DMS79 treated with DMSO at 0.1 percent for 48 hours (cell line): ENCODE measurements at places on chromosomes 2 and 18.

DNA sequence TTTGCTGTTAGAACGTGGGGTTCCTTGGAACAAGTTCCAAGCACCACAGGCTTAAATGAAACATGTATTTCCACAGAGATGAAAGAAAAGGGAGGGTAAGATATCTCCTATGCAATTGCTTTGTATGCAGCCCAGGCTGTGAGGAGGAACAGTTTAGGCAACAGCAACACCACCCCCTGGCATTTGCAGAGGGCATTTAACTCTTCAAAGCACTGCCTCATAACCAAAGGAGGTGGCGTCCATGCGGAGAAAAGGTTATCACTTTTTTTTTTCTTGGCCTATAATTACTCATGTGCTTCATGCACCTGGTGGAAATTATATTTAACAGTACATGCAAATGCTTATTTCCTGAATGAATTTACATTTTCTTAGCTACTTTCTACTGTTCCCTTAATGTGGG is 286.0 kb downstream of the LPIN1 start:
- no peak for DNase-seq

GRCh38 chr2:99819766-99820165 is 322.6 kb downstream of the AFF3 start:
- peak; percentile 62 for DNase-seq

GRCh38 chr2:182933629-182934028 is 67.2 kb upstream of the FRZB start:
- no peak for DNase-seq

DNA sequence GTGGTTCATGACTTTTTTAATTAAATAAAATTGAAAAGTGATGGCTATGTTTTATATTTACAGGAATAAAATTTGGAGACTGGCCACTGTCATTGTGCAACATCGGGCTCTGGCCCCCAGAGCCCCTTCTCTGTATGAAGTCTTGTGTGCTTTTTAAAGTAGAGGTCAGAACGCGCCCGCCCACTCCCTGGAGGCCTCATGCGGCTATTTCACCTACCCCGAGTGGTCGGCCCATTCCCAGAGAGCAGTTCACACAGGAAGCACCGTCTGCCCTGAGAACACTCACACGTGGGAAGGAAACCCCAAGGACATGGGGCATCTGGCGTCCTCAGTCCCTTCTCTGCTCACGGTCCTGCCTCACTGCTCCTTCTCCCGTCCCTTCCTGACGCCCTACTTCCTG is 296.9 kb upstream of the SALL3 start:
- DNase-seq, result no peak

DNA sequence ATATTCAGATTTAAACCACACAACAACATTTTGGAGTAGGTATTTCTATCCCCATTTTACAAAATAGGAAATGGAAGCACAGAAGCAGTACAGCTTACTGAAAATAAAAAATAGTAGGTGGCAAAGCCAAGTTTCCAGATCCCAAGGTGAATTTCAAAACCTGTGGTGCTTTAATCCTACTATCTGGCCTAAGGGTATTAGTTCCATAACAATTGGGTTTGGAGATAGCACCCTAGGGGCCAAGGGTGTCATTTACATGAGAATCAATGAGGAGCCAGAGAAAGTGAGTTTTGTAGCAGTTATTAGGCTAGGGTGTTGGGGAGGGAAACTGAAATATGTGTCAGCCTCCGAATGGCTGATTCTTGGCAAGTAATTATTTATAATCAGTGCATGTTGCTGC is 24.9 kb downstream of the OSBPL6 start:
- DNase-seq, result no peak

- DNase-seq, result no peak
Observed at GRCh38 chr2:100818606-100819369, 1.2 kb upstream of the NPAS2 start.

- no peak for DNase-seq
Observed at GRCh38 chr2:138877421-138877820, 97.2 kb upstream of the NXPH2 start.

DNA sequence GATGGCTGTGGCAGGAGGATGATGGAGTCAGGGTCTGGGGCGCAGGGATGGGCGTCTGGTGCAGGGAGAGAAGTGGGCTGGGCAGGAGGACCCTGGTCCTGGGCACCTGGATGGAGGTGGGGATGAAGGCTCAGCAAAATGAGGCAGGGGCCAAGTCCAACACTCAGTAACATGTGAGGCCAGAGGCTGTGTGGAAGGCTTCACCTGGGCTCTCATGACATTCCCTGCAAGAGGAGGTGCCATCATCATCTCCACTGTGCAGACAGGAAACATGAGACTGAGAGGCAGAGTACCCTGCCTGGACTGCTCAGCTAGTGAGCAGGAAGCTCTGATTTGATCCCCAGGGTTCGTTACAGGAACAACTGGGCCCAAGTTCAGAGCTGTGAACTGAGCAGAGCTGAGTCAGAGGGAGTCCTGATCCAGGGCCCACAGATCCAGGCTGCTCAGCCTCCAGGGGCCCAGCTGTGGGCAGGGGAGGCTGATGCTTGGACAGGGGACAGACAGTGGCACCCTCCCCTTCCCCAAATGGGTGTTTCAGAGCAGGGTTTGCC is 36.9 kb downstream of the HJURP start:
- DNase-seq, result no peak

- DNase-seq, result no peak
Observed at GRCh38 chr2:60945341-60945740, 64.0 kb downstream of the REL start.

DNA sequence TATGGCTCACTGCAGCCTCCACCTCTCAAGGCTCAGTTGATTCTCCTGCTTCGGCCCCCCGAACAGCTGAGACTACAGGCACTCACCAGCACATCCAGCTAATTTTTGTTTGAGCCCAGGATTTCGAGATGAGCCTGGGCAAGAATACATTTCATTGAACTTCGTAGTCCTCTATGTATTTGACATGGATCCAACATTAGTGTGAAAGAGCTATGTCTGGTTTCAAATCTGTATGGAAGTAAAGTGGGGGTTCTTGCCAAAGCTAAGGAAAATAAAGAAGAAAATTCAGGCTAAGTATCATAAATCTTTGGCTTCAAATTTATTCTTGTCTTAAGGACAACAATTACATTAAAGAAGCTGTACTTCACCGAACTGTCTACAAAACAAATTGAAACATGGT is 1291.7 kb upstream of the CRIM1 start:
- no peak for DNase-seq

GRCh38 chr18:47775961-47776360 is 154.5 kb downstream of the SMAD2 start:
- DNase-seq, result no peak

DNA sequence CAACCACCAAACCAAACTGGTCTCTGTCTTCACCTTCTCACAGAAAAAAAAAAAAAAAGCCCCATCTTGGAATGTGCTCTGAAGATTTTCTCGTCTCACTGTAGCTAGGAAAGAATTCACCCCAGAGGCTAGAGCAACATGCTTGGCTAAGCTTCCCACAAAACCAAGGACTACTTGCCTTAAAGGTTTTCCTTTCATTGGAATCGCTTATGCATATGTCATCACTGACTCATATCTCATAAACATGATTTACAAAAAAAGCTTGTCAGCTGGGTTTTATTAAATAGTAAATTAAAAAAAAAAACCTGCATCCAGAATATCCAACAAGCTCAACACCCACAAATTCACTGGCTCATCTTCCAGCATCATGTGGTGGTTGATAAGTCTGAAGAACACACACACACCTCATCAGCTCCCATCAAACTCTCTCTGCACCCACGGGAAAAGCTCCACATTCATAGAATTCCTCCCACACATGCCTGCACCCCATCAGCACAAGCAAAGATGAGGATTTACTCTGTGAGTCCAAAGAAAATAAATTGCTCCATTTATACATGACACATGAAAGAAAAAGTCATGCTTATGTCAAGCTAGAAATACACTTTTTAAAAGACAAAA is 182.0 kb upstream of the TRIB2 start:
- no peak for DNase-seq

GRCh38 chr2:128786741-128787478 is 468.2 kb upstream of the HS6ST1 start:
- DNase-seq, result no peak

DNA sequence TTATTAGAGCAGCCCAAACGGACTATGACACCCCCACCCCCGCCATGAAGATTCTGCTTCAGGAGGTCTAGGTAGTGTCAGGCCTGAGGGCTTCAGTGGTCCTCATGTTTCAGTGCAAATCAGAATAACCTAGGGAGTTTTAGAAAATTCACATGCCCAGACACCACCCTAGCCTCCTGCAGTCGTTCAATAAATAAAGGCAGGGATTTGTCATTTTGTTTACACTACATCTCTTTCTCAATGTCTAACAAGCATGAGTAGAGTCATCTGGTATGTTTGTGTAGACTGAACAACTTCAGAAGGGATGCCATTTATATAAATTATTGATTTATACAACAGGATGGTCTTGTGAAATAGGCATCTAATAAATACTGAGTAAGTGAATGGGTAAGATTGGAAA is 112.1 kb upstream of the SERPINE2 start:
- DNase-seq, result no peak

DNA sequence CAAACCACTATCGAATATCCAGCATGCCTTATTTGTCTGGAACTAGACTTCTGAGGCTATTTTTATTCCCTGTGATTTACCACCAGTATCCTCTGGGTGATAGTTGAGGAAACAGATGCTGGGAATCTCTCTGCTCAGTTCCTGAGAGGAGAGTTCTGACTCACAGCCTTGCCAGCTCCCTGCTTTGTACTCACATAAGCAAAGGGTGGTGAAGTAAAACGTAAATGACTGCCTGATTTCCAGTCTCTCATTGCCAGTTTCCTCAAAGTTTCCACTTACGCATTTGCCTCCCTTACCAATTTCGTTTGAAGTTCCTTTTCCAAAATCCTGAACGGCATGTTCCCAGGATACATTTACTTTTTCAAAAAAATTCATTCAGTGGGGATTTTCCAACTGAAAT is 69.2 kb upstream of the HNRNPA3 start:
- no peak for DNase-seq

- DNase-seq, result no peak
Observed at GRCh38 chr2:150690870-150691269, 203.4 kb upstream of the RND3 start.

- DNase-seq, result peak; percentile 22
Observed at GRCh38 chr2:198309673-198310280, 505.4 kb downstream of the PLCL1 start.

DNA sequence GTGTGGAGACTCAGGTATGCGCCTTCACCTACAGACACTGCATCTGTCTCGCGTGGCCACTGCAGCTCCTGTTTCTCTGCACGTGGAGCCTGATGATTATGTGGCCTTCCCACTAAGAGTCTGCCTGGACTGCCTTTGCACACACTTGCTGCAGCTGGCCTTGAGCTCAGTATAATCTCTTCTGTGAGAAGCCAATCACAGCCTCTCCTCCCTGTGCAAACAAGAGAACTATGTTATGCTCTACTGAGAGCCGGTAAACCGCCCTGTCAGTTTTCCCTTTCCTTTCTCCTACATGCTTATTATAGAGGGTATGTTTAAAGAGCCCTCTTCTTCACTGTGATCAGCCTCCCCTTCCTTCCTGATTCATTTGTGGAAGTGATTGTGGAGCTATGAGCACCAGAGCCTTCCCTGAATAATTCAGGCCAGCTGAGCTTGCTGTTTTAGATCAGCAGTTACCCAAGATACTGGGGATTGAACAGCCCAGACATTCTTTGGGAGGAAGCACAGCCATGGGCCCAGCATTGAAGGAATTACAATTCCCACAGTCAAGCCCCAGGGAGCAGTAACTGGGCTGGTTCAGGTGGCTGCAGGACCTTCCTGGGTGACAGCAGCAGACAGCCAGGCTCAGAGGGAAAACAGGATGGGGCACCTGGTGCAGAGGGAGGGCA is 3.7 kb upstream of the TGFA start:
- DNase-seq, result peak; percentile 88

GRCh38 chr2:127051116-127052056 is 55.6 kb downstream of the BIN1 start:
- DNase-seq, result no peak
